ENCODE measurements at places on chromosomes 16 and 17.

DNA sequence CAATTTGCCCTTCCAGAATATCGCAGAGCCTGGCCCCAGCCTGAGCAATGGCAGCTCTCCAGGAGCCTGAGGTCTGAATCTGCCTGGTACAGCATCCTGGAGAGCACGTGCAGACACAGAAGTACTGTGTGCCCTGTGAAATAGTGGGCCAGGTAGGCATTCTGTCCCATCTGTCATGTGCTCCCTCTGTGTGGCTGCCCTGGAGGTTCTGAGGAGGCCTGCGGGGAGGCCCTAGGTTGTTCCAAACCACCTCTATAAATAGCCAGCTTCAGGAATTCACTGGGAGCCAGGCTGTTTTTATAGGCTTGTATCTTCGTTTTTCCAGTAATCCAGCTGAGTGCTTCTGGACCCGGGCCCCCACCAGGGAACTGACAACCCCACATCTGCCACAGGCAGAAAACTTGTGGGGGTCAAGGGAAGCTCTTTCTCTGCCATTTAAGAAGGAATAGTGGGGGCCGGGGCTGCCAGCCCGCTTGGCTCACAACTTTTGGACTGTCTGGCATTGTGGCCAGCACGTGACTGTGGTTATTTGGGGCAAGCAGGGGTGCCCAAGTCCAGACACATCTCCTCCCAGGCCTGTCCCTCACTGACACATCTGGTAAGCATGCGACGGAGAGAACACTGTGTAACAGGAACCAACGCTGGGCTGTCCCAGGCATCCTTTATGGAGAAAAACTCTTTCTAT is 356.3 kb upstream of the TNRC6C start:
- DNase-seq = no peak

DNA sequence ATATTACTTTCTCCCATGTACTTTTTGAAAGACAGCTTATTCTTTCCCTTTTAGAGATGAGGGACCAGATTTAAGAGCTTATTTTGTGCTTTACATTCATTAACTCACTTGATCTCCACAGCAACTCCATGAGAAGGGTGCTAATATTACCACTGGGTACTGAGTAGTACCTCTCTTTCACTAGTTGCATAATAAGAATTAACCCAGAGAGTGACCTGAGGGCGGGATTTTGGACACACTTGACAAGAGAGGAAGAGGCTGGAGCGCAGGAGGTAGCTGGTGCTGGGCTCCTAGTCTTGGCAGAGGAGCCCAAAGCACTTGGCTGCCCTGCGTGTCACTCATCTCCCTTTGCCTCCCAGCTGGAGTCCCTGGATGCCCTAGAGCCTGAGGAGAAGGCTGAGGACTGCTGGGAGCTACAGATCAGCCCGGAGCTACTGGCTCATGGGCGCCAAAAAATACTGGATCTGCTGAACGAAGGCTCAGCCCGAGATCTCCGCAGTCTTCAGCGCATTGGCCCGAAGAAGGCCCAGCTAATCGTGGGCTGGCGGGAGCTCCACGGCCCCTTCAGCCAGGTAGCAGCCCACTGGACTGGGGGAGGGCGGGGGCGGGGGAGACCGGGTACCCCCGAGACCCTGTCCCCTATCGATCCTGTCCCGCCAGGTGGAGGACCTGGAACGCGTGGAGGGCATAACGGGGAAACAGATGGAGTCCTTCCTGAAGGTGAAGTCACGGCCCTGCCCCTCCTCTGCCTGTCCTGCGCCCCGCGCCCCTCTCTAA is 1.7 kb upstream of the MAZ start:
- DNase-seq = no peak

- DNase-seq = no peak
Observed at GRCh38 chr16:28904363-28904762, 20.7 kb downstream of the RABEP2 start.

GRCh38 chr17:17681187-17681743 is at the start of gene RAI1:
TSS of gene RAI1 (plus strand) at chr17:17681458. CDS start at chr17:17792949, 111,491 bp downstream.
- peak; percentile 45 for DNase-seq

DNA sequence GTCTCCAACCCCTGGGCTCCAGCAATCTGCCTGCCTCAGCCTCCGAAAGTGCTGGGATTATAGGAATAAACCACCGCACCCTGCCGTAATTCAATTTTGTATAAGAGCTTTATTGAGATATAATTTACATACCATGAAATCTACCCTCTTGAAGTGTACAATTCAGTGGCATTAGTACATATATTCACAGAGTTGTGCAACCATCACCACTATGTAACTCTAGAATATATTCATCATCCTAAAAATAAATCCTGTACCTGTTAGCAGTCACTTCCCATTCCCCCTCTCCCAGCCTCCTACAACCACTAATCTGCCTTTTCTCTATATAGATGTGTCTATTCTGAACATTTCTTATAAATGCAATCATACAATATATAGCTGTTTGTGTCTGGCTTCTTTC is 26.1 kb downstream of the TOM1L2 start:
- DNase-seq = no peak

DNA sequence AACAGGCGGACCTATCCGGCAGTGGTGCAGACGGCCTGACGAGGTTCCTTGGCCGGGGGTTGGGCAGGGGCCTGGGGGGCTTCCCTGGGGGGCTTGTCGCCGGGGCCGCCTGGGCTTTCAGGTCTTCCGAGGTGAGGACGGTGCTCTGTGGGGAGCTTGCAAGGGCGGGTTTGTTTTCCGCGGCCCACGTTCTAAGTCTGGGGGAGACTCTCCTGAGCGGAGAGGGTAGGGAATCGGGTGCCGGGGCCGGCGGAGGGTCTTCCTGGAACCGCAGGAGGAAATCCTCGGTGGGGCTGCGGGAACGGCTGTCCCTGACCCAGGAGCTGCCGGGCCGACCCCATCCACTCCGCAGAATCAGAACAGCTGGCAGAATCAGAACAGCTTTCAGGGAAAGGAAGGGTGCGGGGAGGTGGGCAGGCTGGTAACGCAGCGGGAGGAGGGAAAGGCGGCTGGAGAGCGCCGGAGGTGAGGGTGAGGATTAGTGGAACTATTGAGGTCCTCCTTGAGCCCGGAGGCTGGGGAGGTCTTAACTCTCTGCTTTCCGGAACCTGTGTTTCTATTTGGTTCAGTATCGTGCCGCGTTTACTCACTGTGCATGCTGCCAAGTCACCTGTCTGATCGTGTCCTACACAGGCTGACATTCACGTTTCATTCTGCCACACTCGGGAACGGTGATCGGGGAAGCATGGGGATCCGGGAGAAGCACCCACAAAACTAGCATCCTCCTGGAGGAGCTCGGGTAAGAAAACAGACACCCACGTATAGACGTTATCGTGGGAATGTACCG is 28.9 kb downstream of the CPSF4L start:
- DNase-seq = no peak

GRCh38 chr16:78659668-78660217 is 560.3 kb downstream of the WWOX start:
- no peak for DNase-seq

DNA sequence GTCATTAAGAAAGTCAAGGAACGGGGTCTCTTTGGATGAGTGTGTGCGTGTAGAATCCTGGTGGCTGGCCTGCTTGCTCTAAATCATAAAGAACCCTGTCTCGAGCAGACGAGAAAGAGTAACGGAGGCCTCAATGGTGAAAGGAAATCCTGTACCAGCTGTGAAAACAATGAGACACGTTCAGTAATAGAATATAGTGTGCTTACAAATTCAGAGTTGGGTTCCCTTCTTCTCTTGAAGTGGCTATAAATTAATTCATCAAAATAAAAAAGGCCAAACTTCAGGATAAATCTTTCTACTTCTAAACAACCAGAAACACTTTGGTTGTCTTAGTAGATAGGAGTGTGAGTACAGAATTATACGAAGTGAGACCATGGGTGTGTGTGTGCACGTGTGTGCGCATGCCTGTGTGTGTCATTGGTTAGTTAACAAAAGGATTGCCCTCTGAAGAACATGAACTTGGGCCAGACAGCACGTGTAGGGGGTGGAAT is 48.5 kb downstream of the WWOX start:
- DNase-seq = no peak

DNA sequence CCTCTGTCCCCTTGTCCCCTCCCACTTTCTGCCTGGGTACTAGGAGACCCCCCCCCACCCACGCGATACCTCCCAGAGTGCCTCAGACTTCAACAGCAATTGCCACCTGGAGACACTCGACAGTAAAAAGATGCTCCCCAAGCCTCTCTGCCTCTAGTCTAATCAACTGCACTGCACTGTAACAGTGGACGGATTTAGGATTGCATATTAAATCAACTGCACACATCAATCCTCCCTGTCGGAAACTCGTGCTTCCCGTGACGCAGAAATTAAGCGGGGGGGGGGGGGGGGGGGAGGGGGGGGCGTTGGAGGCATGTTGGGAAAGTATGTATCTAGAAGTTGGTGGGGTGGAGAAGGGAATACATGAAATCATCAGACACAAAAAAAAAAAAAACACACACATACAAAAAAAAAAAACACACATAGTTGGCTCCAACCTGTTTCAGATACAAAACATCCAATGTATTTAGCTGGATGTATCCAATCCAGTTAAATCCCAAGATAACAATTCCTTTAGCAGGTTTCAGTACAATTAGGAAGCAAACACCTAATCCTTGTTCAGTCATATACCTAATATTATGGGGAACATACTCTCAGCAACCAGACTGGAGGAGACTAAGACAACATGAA is 29.7 kb downstream of the FAM222B start:
- no peak for DNase-seq

DNA sequence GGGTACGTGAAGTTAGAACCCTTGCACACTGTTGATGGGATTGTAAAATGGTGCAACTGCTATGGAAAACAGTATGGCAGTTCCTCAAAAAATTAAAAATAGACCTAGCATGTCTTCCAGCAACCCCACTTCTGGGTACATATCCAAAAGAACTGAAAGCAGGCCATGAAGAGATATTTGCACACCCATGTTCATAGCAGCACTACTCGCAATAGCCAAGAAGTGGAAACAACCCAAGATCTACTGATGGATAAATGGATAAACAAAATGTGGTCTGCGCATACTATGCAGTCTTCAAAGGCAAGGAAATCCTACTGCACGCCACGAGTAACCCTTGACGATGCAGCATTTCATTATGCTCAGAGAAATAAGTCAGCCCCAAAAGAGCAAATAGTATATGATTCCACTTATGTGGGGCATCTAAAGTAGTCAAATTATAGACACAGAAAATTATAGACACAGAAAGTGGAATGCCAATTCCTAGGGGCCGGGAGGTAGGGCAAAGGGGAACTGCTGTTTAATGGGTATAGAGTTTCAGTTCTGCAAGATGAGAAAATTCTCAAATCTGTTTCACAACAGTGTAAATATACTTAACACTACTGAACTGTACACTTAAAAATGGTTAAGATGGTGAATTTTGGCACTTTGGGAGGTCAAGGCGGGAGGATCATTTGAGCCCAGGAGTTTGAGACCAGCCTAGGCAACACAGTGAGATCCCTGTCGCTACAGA is 17.2 kb downstream of the CORO7 start:
- no peak for DNase-seq

DNA sequence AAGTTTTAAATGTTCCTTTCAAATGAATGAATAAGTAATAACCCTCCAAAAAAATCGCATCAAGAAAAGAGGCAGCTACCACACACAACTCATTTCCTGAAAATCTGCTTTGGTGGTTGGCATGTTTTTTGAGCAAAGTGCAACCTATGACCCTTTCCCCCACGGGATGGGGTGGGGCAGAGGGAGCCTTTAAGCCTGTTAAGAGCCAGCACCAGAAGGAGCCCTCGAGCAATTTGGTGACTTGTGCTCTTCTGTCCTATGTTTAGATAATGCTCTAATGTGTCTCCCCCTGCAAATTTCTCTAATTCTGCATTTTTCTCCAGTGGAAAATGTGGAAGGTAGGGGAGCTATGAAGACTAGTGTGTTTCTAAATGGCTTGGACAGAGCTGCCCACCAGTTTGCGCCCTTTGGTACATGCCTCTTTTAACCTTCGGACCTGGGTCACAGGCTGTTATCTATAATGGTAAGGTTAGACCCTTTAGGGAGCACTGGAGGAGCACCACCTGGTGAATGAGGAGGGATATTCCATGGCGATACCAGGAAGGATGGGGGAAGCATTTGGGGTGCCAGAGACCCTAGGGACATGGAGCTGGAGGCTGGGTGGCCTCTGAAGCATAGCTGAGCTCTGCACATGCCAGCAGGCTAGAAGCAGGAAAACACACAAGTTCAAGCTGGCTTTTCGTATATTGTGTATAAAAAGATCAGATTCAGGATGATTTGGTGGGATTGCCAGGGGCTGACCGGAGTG is 1.6 kb downstream of the PYCARD start:
- DNase-seq = no peak

GRCh38 chr17:67221062-67221998 is 23.7 kb downstream of the HELZ start:
- DNase-seq = no peak

- DNase-seq = no peak
Observed at GRCh38 chr17:7575481-7575883, 4.0 kb upstream of the CD68 start.

- no peak for DNase-seq
Observed at GRCh38 chr17:62870030-62870541, 62.0 kb upstream of the MARCHF10 start.

DNA sequence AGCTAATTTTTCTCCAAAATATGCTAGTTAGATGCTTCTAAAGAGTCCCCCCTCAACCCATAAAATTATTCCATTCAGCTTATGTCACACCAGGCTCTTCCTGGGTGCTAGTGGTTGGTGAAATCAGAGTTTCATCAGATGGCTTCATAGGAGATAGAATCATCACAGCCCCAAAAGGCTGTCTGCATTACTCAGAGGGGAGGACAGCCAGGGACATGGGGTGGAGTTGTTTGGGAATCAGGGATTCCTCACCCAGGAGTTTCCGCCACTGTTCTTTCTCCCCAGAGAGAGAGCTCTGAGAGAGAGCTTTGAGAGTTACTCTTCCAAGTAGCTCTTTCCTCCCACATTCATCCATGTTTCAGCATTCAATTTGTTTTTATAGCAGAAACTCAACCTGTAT is 288 bp upstream of the KRT34 start:
- no peak for DNase-seq

DNA sequence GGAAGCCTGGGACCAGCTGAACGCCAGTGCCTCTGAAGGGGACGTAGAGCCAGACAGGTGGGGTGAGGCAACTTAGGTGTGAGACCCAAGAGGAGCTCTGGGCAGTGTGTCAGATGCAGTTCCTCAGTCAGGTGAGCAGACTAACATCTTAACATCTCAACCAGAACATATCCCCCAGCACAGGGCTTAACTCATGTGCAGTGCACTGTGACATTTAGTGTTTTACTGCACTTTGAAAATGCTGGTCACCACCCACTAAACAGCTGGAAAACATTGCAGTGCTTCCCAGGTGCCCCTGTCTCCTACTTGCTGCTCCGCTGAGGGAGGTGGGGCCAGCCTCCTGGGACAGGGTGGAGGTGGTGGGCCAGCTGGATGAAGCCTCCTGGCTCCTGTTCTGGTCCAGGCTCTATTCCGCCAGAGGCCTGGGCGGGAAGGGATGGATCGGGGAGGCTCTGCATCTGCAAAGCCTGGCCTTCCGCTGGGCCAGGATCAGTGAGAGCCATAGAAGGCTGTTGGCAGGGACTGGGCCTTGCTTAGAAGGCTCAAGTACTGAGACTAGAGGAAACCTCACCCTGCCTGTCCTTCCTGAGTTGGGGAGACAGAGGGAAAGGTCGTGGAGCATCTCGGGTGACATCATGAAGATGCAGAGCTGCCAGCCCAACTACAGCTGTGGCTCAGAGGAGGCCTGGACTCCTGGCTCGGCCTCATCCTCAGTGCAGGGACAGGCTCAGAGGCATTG is 7.9 kb upstream of the MRC2 start:
- no peak for DNase-seq

- no peak for DNase-seq
Observed at GRCh38 chr16:65663774-65664173, 541.9 kb upstream of the CDH11 start.

- no peak for DNase-seq
Observed at GRCh38 chr17:15270628-15271381, 5.7 kb upstream of the PMP22 start.

Measured in activated naive CD4-positive, alpha-beta T cell (primary cell).